ENCODE measurements at places on chromosomes 6 and 20.

GRCh38 chr6:67433124-67433523 lies 1202.0 kb upstream of the ADGRB3 start:
- no peak for DNase-seq

DNA sequence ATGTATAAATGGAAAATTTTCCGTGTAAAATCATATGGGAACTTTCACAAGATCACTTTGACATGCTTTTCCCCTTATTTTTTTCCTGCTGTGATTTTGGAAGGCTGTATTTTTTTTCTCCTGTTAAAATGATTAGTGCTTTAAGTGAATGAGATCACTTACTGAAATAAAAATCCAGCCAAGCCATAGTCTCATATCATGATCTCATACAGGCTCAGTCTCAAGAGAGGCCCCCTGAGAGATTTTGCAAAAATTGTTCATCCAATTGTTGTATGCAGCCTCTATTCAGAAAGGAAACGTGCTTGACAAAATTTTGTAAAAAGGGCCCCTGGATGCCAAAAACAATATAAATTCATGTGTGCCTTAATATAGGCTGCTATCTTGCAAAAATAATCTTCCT lies 528.2 kb downstream of the HDGFL1 start:
- no peak for DNase-seq

DNA sequence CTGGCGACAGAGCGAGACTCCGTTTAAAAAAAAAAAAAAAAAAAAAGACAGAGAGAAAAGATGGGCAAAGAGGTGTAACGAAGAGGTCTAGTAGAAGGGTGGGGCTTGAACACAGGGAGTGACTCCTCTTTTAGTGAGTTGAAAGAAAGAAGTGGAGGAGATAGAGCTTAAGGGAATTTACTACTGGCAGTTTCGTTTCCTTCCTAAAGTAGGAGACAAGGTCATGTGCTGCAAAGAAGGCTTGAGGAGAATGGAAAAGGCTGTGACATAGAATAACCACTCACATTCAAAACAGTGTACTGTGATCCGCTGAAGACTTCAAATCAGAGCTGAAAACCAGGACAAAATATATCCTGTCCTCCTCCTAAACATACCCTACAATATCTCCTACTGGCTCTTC lies 63.8 kb upstream of the EIF2S2 start:
- DNase-seq, result no peak

DNA sequence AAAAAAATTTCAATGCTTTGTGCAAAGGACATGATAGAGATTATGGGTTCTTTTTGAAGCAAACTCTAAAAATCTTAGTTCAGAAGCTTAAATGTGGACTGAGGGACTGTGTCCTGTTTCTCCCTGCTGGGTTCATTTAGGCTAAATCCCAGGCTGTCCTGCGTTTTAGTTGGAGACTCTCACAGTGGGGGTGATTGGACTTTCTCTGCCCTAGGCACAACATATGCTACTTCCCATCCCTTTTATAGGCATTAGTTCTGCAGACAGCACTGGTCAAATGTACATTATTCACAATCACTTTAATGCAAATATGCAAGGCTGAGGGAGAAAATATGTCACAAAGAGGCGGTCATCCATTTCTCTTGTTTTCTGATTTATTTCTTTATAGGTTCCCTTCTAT lies 71.3 kb downstream of the TFAP2B start:
- DNase-seq, result no peak

- no peak for DNase-seq
Observed at GRCh38 chr6:140893432-140893831, 1239.3 kb upstream of the GJE1 start.

DNA sequence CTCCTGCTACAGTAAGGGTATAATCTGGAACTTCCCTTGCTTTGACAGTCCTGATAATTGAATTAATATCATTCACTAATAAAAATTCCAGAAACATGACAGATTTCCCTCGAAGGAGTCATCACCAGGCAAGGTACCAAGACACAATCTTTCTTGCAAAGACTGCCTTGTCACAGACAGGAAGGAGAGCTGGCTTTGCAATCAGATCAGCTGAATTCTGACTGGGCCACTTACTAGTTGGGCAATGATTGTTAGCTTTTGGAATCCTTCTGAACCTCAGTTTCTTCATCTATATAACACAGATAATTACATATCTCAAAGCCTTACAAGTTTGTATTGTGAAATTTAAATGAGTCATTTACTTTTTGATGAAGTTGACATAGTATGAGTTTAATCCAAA lies 344.2 kb downstream of the RFPL4B start:
- DNase-seq, result no peak

DNA sequence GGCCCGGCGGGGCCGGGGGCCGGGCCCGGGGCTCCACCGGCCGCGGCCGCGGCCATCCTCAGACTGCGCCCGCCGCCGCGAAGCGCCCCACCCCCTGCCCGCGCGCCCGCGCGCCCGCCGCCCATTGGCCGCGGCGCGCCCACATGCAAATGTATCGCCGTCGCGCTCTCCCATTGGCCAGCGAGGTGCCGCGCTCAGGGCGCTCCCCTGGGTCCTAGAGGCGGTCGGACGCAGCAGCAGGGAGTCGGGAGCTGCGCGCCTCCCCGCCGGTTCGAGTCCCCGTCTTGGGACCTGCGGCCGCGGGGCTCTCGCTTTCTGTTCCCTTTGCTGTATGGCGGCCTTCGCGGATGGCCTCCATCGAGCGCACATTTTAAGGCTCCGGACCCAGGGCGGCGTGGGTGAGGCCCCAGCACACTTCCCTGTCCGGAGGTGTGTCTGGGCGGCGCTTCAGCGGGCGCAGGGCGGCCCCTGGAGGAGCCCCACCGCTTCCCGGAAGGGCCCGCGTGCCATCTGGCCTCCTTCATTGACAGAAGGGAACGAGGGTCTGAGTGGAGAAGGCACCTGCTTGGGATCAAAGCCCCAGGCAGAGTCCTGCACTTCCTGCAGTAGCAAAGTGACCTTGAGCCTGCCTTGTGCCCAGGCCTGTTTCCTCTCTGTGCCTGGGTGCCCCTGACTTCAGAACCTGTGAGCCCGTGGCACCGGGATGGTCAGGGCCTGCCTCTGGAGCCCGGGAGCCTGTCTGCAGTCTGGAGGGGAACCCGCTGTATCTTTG lies at the start of gene CABLES2:
CABLES2 (minus strand) TSS at position 65 of the 772 bp plus-strand sequence; CDS start at position 56, 9 bp downstream.
- peak; percentile 95 for DNase-seq

GRCh38 chr6:159257846-159258245 lies 88.6 kb downstream of the FNDC1 start:
- no peak for DNase-seq

DNA sequence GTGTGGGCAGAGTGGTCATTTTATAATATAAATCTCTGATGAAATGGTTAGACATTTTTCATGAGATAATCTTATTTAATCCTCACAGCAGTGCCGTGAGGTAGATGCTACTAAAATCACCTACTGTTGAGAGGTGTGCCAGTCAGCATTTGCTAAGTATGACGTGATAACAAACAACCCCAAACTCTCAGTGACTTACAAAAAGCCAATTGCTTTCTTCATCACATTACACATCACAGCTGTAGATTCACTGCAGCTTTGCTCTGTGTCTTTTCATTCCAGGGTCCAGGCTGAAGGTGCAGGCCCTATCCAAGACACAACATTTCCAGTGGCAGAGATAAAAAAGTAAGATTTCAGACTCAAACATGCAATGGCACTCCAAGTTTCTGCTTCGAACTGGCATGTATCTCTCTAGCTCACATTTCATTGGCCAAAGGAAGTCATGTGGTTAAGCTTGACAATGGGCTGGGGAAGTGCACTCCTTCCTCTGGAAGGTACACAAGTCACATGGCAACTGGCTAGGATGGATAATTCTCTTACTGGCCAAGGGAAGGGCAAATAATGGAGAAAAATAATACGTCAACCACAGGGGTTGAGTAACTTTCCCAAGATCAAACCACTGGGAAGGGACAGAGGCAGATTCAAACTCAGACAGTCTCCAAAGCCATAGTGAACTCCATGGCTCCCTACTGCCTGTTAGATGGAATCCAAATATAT lies 69.5 kb upstream of the EPB41L1 start:
- DNase-seq, result peak; percentile 67

GRCh38 chr20:34262488-34263288 lies 21.5 kb downstream of the ASIP start:
- DNase-seq, result peak; percentile 41

DNA sequence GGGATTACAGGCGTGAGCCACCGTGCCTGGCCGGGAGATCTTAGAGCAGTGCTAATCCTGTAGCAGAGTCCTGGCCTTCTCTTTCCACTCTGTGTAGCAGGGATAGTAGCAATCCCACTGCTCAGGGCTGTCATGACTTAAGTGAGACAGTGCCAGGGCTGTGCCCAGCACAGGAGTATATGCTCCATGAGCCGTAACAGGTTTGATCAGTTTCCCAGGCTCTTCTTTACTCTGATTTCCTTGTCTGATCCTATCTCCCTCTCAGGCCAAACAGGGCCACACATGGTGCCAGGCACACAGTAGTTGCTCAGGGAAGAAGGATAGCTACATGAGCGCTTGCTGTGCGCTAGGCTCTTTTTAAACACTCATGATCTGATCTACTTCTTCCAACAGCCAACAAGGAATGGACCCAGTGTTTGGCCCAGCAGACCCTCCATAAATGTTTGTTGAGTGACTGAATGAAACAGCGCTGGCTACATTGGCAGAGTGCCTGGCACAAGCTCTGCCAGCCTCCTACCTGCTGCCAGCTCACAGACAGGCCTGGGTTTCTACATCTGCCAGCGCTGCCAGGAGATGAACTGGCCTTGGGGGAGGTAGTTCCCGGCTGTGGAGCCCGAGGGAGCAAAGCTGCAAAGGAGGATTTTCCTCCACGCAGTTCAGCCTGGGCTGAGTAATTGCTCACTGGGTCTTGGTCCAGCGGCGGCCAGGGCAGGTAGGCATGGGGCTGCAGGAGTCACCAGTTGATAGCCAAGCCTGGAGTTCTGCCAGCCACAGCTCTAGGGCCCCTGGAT lies 36.9 kb downstream of the SNAI1 start:
- DNase-seq, result no peak

DNA sequence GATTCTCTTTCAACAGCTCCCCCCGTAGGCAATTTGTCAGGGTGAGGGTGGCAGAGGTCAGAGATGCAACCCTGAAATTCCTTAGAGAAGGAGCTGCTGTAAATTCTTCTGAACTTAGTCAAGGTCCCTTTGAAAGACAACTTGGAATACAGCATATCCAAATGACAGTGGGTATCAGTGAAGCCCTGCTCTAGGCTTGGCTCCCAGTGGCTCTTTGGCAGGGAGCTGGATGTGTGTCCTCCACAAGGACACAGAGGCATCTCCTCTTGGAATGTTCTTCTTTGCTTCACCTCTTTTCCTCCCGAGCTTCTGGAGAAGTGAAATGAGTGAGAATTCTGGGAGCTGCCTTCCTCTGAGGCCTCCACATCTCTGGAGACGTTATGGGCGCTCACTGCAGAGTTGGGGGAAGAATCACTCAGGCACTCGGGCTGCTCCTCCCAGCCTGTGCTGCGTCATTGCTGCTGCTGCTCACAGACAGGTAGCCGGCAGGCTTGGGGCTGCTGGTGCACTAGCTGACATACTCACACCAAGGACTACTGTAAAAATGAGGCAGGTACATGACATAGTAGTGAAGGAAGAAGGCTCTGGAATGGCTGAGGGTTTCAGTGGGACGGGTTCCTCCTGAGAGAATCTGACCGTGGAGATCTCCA lies 34.1 kb downstream of the DYNLT1 start:
- no peak for DNase-seq

DNA sequence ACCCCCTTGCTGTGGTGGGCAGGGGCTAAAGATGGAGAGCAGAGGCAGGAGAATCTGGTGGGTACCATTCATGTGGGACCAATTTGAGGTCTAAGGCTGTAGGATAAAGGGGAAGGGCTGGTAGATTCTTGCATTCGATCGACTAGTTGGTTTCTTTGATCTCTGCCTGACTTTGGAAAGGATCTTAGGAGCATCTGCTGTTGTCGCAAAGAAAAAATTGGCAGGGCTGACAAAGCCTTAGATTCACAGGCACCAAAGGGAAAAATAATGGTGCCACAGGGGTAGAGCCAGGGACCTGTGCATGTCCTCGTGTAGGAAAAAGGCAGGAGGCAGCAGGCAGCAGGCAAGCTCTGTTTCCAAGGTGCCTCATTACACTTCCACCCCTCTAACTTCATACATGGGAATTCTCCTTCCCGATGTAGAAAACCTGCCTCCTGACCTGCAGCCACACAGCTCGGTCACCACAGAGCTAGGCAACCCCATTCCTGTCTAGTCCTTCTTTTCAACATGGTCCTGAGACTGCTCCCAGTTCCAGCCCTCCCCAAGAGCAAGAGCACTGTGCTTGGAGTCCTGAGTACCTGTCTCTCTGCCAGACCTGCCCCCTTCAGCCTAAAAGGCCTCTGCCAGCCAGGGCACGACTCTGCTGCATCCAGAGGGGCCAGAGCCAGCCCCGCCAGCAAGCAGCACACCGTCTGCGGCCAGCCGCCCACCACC lies 71.9 kb downstream of the FGD2 start:
- no peak for DNase-seq

GRCh38 chr6:42278131-42278853 lies 60.6 kb upstream of the MRPS10 start:
- DNase-seq, result no peak

GRCh38 chr20:51715163-51715855 lies 52.9 kb downstream of the ATP9A start:
- DNase-seq, result no peak

- peak; percentile 85 for DNase-seq
Observed at GRCh38 chr6:134178161-134179044, 126.0 kb upstream of the SLC2A12 start.

DNA sequence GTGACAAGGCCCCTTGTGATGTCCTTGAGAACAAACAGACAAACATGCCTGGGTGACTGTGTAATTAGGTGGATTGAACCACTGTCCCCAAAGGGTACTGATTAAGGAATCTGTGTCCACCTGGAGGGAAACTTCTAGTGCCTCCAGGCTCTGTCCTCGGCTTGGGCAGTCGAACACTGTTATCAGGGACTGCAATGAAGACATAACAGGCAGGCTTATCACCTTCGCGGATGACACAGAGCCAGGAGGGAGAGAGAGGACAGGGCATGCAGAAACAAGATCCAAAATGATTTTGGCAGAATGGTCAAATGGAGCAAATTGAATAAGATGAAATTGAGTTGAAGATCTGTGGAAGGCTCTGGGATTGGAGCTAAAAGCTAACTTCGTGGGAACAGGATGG lies 60.9 kb upstream of the ZFAND3 start:
- no peak for DNase-seq

GRCh38 chr20:626579-626978 lies 16.5 kb upstream of the TCF15 start:
- DNase-seq, result no peak

DNA sequence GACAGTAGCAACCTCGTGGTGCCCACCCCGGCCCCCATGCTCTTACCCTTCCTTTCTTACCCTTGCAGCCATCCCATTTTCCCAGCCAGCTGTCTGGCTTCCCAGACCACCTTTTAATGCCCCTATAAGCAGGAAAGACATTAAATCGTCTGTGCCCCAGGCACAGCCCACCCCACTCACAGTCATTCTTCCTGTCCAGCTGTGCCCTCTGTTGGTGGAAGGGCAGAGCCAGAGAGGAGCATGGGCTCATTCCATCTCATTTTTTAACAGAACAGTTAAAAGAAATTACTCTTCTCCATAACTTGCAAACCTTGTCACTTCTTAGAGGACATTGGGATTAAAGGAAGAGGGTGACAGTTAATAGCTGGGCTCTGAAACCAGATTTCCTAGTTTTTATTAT lies 240.5 kb downstream of the NRN1 start:
- no peak for DNase-seq

Measured in mucosa of gallbladder (tissue), 1 donor.